GM23338 (cell line): ENCODE measurements at places on chromosomes 13 and 19. TPM values are rescaled to one million over a fixed set of nuclear protein-coding genes. Genes with fewer than 3 reads are reported as not detected.

GRCh38 chr13:43573802-43574514 lies 212.8 kb downstream of the ENOX1 start:
- no peak for DNase-seq

DNA sequence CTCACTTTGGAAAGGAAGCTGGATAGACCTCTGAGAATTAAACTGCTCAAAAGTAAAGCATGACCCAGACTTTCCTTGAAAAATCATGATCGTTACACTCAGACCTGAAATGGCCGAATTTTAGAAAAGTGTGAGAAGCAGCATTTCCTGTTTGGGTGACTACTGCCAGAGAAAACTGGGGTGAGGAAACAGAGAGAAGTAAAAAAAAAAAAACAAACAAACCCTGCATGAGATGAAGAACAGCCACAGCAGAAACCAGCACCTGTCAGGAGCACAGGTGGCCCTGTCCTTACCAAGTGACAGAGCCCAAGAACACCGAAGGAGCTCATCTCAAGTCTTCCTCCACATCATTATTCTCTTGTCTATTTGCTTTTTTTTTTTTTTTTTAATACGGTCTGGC lies 12.0 kb upstream of the ADPRHL1 start:
- DNase-seq, result no peak

DNA sequence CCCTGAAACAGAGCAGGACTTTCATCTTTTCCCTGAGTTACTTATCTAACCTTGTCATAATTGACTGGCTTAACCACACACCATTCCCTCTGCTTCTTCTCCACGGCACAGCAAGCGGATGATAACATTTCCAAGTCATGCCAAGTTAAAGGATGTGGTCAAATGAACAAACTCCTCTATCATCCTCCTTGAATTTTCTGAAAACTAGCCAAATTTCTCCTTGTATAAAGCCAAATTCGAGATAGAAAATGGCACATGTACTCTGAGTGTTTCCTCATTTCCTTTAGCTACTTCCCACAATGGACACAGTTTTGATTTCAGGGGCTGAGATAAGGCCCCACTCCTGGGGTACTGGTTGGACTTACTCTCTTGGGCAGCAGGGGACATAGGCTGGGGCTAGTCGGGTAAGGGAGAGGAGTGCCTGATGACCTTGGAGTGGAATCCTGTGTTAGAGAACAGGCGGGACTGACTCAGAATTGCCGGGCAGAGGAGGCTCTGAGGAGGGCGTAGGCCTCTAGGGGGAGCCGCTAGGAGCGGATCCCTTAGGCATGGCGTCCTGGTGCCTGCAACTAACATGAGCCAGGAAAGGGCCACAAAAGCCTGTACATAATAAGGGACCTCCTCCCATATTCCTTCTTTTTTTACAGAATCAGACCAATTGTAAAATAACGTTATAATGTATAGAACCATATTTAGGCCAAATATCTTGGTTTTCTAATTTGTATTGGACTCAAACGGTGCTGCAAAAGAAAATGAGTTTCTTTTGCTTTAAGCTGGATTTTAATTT lies 20.3 kb upstream of the TMTC4 start:
- peak; percentile 87 for DNase-seq

DNA sequence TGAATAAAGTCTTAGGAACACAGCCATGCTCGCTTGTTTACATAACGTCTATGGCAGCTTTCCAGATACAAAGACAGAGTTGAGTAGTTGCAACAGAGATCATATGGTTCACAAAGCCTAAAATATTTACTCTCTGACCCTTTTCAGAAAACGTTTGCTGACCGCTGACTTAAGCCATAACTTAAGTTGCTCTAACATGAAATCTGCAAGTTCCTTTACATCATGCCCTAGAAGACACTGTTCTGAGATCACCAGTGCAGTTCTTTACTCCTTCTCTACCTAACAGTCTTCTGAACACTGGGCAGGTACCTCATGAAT lies 166.4 kb downstream of the DCLK1 start:
- DNase-seq, result no peak

- no peak for DNase-seq
Measured at GRCh38 chr13:26340807-26341206, 86.9 kb downstream of the CDK8 start.

GRCh38 chr13:97426695-97427094 lies 7.3 kb upstream of the RAP2A start:
- no peak for DNase-seq

DNA sequence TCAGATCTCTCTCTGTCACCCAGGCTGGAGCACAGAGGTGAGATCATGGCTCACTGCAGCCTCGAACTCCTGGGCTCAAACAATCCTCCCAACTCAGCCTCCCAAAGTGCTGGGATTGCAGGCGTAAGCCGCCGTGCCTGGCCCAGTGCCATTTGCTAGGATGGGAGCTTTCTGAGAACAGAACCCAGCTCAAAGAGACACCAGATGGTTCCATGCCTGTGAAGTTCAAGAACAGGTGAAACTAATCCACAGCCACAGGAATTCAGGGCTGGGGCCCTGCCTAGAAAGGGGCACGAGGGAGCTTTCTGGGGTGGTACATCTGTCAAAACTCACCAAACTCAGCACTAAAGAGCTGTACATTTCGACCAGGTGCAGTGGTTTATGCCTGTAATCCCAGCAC lies 4.2 kb downstream of the SLC7A9 start:
- no peak for DNase-seq

GRCh38 chr19:38788478-38789243 lies at the start of gene LGALS7B:
LGALS7B (plus strand) TSS chr19:38789200; CDS start chr19:38789227, 27 bp downstream.
- DNase-seq, result peak; percentile 7

DNA sequence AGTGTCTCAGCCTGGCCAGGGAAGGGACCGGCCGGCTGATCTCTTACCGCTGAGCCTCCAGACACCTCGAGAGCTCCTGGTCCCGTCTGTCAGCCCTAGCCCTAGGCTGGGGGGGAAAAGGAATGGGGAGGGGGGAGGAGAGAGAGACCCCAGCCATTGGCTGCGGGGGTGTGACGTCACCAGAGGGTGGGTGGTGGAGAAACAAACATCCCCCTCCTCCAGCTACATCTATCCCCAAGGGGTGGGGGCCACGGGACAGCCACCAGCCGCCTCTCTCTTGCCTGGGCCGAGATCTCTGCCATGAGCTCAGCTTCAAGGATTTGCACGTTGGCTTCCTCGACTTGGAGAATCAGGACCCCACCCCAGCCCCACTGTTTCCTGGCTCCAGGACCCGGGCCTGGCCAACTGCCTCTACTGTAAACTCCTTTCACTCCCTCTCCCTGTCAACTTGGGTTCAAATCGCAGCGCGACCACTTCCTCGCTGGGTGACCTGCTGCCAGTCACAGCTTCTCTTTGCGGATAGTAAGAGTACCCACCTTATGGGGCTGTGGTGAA lies at the start of gene PRX:
PRX (minus strand) TSS at position 88 of the 555 bp plus-strand sequence. CDS start 5,446 bp downstream, outside the sequence.
- DNase-seq, result peak; percentile 89

DNA sequence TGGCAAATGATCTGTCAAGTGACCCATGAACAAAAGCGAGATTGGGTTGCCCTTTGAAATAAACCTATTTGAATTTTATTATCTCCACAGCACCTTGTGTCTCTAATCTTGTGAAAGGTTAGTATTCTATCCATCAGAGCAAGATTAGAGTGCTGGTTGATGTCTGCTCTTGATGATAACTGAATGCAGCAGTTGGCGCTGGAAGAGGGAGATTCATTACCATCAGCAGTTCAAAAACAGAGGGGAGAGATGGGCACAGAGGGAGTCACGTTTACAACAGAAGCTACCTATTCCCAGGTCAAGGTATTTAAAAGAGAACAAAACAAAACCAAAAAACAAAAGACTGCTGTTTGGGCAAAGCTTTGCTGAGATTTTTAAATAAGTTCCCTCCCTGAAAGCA lies 588.1 kb downstream of the GPC6 start:
- peak; percentile 27 for DNase-seq

DNA sequence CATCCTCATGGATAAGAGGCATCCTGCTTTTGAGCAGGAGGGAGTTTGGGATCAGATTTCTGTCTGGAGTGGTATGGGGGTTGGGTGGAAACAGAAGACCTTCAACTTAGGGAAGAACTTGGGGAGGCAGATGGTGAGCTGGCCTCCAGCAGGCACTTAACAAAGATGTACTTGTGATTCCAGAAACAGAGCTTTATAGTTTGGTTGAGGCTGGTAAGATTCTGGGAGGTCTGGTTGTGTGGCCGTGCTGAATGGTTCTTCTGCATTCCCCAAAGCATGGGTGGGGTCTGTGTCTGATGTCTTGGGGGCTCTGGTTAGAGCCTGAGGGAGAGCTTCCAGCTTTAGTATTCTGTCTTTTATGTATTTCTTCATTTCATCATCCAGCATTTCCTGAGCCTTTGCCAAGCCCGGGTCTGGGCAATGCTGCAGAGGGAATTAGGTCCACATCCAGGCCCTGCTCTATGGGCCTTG lies 4.8 kb downstream of the MEGF8 start:
- no peak for DNase-seq

The CLDN10 gene
- total RNA-seq, result 34.7 and 35.7 TPM in 2 replicates

The ZNF723 gene
- total RNA-seq, result 0.59 TPM in 1 of 2 replicates, not detected in the other

The PLIN5 gene
- total RNA-seq, result 0.47 and 3.5 TPM in 2 replicates

The CYSLTR2 gene
- total RNA-seq, result not detected in 2 replicates

The RNF113B gene
- not detected in 2 replicates for total RNA-seq
